ENCODE measurements at places on chromosomes 6 and 20. TPM values are rescaled to one million over a fixed set of nuclear protein-coding genes. Genes with fewer than 3 reads are reported as not detected.

The MEP1A gene
- 0.03 TPM for polyA plus RNA-seq

The FOXA2 gene
- not detected for polyA plus RNA-seq

The PDE10A gene
- polyA plus RNA-seq: 20.7 TPM

The OR2J3 gene
- polyA plus RNA-seq: not detected

- DNase-seq: no peak
Measured at GRCh38 chr6:119781365-119781764, 431.8 kb upstream of the MAN1A1 start.

- no peak for DNase-seq
Measured at GRCh38 chr6:114274836-114275235, 68.0 kb downstream of the HS3ST5 start.

- no peak for DNase-seq
Measured at GRCh38 chr20:568097-568652, 24.6 kb upstream of the CSNK2A1 start.

GRCh38 chr6:79071547-79071946 lies 6.5 kb downstream of the PHIP start:
- no peak for DNase-seq

DNA sequence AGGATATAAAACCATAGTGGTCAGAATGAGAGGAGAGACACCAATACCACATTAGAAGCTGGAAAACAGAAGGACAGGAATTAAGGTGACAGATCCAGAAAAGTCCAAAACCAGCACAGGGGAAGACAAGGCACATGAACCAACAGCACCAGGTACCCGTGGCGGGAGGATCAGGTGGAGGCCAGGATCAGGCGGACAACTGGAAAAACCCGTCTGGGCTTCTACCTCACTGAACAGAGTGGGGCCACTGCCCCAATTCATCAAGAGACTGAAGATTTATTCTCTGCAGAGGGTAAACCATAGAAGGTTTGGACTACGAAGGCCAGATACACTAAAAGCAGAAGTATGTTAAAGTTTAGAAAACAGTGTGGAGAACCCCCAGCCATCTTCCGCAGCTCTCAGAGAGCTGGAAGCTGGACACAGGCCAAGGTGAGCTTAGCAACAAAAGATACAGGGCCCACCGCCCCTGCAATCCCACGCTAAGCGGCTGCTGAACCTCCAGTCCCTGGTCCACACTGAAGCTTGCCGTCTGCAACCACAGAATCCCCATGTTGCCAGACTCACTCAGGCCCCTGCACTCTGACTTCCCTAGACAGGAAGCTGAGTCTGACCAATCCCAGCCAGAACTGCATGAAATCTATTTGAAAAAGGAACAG lies 29.9 kb downstream of the ABHD12 start:
- no peak for DNase-seq

- DNase-seq: no peak
Measured at GRCh38 chr20:33053291-33054106, at the start of gene BPIFB3. TSS of gene BPIFB3 (plus strand) at chr20:33053903. CDS start at chr20:33055436, 1,533 bp downstream.

DNA sequence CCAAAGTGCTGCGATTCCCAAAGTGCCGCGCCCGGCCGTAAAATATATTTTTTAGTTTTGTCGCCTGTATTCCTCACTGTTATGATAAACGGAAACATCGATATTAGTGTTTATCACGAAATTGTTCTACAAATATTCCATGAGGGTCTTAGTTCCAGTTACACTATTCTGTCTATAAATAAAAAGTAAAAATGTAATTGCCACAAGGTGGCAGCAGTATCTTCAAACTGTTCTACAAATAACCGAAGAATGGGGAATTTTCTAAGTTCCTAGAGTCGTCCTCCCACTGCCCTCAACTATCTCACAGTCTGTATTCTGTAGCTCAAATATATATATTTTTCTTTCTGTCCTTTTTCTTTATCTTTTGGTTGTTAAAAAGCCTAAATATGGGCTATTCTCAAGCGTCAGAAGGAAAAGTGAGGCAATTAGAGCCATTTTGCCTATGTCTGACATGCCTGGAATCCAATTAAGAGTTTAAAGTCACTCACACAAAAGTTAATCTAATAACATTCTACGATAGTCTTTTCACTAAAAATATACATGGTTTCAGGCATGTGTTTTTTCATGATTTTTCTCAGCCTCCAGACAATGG lies 14.2 kb upstream of the FAM162B start:
- DNase-seq: no peak

- no peak for DNase-seq
Measured at GRCh38 chr6:157193443-157193996, 129.8 kb downstream of the TMEM242 start.

GRCh38 chr6:88013015-88013414 lies 34.6 kb upstream of the SPACA1 start:
- DNase-seq: no peak
